IPS-NIHi11 (cell line): ENCODE measurements at places on chromosomes 7 and 10.

DNA sequence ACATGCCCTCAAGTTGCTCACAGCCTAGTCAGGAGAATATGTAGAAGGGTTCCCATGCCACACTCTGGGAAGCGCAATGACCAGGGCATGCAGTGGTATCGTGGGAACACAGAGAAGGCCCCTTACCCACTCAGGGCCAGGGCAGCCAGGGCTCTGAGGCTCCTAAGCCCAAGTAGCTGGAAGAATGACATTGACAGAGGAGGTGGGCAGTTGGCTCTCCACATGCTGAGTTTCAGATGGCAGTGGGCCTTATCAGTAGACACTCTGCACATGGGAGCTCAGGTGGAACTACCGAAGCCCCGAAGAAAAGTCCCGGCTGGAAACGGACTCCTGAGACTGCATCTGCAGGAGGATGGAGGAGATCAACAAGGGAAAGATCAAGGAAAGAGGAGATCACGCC, 15.7 kb upstream of the SVOPL start:
- no peak for DNase-seq

DNA sequence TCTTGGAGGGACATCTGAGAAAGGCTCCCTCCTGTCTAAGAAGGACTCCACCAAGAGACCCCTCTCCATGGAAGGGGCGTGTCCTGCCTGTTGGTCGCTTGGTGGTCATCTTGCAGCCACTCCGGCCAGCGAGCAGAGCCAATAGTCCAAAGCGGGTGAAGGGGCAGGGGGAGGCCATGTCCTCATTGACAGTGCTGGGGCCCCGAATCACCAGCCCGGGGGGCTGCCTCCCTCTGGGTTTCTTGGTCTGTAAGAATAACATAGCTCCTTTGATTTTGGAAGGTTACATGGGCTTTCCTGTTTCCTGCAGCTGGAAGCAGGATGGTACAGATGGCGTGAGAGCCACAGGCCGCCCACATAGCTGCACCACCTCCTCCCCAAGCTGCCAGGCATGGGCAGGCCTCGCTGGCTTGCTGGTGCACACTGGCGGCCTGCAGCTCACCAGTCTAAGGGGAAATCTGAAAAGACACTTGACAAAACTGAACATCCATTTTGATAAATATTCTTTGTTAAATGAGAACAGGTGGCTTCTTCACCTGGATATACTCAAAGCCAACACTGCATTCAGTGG, 105.8 kb downstream of the ARHGAP22 start:
- DNase-seq = no peak

- peak; percentile 7 for DNase-seq
Measured at GRCh38 chr10:95693071-95693667, 558 bp downstream of the TCTN3 start.

GRCh38 chr7:18393465-18394118, 102.0 kb upstream of the HDAC9 start:
- DNase-seq = no peak

DNA sequence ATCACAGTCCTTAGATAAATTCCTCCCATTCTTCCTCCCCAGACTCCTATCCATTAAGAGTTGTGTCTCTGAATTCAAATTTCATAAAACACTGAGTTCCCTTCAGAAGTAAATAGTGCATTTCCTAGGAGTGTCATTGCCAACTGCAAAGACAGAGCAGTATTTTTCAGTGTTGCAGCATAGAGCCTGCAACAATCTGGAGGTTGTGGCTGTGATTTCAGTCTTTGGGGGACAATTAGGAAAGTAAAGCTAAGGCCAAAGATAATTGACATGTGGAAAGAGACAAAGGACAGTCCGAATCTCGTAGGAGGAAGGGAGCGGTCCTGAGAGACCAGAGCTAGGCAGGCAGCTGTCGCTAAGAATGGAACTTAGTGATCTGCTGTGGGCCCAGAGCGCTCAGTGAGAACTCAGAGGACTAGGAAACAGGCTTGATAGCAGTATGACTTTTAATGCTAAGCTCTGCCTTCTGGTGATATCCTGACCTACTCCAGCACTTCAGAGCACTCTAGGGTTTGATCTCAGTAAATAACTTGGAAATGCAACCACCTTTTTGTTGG, 46.2 kb downstream of the PRPF18 start:
- no peak for DNase-seq

DNA sequence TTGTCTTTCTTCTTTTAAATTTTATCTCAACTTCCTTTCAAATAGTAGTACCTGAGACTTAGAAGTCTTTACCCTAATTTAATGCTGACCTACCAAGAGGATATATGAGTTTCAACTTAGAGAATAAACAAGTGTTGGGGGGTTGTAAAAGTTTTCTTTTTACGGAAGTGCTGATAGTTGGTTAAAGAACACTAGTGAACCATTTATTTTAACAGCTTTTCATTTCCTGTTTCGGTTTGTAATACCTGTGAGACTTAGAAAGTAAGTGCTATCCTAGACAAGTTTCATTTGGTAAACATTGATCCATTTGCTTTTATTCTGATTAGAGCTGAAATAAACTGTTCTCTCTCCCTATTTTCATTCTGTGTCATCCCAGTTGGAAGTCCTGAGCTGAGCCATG, 683.1 kb upstream of the SORCS1 start:
- no peak for DNase-seq

DNA sequence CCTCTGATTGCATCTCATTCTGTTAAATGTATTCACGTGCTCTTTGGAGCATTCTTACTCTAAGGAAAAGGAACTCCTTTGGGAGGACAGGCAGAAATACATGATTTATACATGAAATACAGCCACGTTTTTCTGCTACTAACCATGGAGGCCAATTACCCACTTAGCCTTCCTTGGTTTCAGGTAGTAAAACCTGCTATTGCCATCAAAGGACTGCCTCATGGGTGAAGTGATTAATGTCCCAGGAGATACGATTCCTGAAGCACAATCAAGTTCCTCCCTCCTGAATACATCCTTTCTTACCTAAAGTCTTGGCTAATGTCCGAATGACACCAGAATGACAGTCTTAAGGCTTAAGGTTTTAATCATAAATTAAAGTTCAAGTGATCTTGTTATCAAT, 58.5 kb upstream of the PIK3CG start:
- no peak for DNase-seq

DNA sequence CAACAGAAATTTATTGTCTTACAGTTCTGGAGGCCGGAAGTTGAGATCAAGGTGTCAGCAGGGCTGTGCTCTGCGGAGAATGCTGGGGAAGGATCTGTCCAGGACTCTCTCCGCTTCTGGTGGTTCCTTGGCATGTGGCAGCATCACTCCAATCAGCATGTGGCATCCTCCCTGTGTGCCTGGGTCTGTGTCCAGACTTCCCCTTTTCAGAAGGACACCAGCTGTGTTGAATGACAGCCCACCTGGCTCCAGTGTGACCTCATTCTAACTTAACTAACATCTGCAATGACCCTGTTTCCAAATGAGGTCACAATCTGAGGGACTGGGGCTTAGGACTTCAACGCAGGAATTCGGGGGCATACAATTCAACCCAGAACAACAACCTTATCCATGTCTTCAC, 141.9 kb downstream of the BMS1 start:
- DNase-seq = no peak

- DNase-seq = no peak
Measured at GRCh38 chr7:68334636-68335272, 1263.5 kb upstream of the AUTS2 start.

GRCh38 chr10:23200997-23201652, 9.0 kb downstream of the PTF1A start:
- DNase-seq = no peak

DNA sequence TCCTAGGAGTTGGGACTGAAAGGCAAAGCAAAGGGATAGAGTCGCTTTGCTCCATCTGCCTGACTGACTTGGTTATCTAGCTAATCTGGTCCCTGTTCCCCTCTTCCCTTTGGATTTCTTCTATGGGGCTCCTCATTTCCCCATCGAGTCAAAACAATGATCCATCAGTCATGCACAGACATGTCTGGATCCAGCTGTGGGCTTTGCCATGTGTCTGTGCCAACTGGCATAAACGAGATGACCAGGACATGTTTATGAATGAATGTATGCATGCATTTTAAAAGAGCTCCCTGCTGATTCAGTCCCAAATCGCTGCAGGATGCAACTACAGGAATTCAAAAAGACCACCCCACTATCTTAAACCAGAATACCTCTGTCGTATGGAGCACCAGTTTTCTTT, 122.0 kb downstream of the ARL4A start:
- DNase-seq = no peak

DNA sequence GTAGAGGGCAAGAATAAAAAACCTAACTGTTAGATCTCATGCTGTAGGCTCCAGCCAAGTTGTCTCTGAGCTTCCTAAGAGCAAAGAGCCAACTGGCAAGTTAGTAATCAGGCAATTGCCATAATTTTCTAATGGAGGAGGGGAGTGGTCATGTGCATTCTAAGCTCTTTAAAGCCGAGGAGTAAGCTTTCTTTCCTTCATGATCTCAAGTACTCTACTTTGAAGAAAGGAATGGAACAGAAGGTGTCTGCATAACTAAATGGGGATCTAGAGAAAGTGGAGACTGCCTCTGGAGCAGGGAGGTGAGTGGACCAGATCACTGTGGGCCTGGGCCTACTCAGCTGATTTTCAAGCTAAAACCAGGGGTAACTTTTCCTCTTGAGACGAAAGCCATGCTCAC, 37.7 kb upstream of the TOMM7 start:
- DNase-seq = no peak

- DNase-seq = peak; percentile 64
Measured at GRCh38 chr7:27113991-27114769, 11.7 kb upstream of the HOXA2 start.

DNA sequence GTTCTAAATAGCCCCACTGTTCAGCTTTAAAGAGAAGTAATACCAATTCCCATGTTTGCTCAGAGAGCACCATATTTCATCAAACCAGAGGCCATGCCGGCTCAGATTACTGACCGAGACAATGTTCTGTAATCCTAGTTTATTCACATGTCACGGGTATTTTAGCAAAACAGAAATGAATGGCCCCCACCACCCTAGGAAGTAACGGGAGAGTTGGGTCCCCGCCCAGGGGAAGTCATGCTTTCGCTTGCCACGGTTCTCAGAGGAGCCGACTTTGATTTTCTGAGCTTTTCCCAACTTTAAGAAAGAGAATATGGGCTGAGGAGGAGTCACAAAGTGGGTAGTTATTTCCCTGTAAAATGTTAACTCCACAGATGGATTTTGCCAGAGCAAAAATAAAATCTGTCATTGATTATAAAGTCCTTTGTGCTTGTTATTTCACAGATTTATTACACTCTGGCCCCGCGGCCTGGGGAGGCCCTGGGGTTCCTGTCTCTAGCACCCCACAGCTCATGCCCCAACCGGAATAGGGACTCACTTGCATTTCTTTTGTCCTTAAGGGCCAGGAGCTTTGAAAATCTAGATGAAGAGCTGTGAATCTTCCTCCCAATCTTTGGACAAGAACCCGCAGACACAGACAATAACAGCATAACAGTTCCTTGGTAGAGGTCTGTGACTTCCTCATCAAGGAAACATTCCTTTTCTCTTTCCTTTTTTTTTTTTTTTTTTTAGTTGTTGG, 3.7 kb upstream of the GDF10 start:
- no peak for DNase-seq

GRCh38 chr10:60611291-60611747, 167.0 kb upstream of the CDK1 start:
- peak; percentile 16 for DNase-seq

DNA sequence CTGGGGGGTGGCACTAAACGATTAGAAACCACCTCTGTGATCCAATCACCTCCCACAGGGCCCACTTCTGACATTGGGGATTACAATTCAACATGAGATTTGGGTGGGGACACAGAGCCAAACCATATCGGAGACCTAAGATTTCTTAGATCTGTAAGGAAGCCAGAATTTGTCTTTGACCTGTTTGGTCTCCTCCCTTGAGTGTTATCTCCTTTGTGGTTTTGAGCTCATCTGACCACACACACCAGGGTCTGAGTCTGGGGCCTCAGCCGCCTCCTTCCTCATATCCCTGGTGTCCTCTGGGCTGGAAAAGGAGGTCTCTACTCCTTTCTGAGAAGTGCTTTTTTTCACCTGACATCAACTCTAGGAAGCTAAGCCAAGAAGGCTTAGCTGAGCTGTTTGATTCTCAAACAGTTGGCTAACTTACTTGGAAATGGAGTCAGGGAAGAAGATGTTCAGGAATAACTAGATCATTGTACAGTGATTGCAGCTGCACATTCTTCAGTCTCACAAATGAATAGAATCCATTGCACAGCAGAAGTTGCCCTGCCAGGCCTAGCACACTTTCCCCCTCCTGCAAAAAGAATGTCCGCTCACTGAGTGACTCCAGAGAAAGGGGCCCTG, 167.4 kb downstream of the ARHGAP21 start:
- DNase-seq = no peak

GRCh38 chr10:96188916-96189315, 58.8 kb downstream of the ZNF518A start:
- DNase-seq = no peak

GRCh38 chr7:71264005-71264404, 132.1 kb downstream of the GALNT17 start:
- no peak for DNase-seq

DNA sequence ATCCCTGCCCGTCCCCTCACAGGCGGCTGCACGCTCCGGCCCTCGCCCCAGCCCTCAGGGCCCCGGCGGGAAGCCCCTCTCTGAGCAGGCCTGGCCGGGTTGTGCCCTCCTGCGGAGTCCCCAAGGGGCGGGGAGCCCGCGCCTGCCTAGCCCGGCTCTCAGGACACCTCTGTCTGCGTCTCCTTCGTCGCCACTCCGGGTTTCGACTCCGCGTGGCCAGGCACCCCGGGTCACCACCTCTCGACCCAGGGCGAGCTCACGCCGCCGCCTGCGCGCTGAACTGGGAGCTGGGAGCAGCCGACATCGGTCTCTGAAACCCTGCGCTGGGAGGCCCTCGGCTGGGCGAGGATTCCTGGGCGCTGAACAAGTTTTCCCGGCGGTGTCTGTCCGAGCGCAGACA, 6.2 kb upstream of the OGDHL start:
- no peak for DNase-seq

GRCh38 chr10:74047304-74047703, 49.4 kb downstream of the VCL start:
- DNase-seq = no peak

DNA sequence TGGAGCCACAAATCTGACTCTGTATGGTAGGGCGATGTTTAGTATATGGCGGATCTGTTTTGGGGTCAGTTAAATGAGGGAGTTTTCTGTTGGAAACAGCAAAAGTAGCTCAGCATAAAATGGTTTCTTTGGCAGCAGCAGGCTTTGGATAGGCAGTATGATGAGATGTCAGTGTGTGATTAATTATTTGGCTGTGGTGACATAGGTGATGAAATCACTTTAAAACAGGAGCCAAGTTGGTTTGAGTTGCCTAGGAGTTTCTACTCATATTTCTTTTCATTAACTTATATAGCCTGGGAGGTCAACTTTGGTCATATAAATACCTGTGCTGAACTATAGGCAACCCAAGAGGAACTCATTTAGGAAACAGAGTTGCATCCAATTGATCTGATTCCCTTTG, 291.2 kb downstream of the LRMDA start:
- DNase-seq = no peak

GRCh38 chr10:106815427-106816043, 349.0 kb downstream of the SORCS1 start:
- no peak for DNase-seq
